ENCODE measurements at places on chromosomes 7 and 10.
A peak's percentile ranks its signal among the peaks of the same experiment; 100 is the strongest.

DNA sequence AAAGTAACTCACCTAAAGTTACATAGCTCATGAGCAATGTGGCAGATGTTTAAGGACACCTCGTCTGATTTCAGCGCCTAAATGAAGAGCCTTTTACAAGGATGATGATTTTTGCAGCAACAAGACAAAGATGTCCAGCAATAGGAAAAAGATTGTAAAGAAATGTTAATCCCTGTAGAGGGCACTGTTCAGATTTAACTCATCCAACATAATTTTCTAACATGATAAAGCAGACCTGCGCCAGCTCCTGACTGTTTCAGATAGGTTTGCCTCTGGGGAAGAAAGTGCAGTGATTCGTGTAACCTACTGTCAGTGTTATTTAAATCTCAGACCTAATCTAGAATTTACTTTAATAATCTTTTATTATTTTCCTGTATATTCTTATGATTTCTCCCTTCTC, 595.2 kb downstream of the AUTS2 start:
- no peaks in the 10 kb centered on the region for H3K27me3 ChIP-seq
- peak; percentile 17 for DNase-seq
- no peak overlapping the region for H3K27ac ChIP-seq
- no peaks in the 10 kb centered on the region for H3K4me1 ChIP-seq
- H3K36me3 ChIP-seq, result no peaks in the 10 kb centered on the region

DNA sequence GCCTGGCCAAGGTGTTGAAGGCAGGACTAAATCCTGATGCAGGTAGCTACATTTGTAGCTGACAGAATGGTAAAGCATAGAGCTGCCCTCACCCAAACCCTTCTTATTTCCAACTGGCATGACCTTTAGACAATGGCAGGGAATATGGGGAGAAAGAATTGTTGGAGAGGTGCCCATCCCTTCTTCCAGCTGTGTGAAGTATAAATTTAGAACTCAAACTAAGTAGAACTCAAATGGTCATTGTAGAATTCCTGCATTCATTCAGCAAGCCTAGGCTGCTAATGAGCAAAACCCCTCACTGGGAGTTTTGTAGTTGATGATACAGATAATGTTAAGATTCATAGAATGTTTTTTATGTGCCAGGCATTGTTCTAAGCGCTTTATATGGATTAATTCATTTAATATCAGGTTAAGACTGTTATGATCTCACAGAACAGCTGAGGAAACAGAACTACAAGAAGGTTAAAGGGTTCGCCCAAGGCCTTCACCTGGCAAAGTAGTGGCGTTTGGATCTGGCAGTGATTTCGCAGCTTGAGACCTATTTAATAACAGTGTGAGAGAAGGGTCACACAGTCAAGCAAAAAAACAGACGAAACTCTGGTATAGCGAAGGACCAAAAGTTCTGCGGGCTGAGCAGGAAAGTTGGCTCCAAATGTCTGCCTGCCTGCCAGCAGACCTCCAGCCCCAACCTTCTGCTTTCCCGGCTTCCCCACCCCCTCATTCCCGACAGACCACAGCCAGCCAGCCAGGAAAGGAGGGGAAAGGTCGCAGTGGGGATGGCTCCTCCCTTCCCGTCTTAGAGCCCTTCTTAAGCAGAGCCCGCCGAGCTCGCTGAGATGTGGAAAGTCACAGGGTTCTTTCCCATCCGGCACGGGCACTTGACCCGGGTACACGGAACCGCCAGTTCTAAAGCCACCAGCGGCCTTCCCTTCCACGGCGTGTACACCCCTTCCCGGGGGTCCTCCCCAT, 1.6 kb upstream of the HILPDA start:
- no peaks in the 10 kb centered on the region for H3K36me3 ChIP-seq
- no peaks in the 10 kb centered on the region for H3K27me3 ChIP-seq
- no peak overlapping the region for H3K4me3 ChIP-seq
- no peak for DNase-seq
- H3K4me1 ChIP-seq, result peaks cover 22% of the 10 kb centered on the region

GRCh38 chr7:96598421-96598820, 111.2 kb downstream of the SEM1 start:
- H3K36me3 ChIP-seq, result no peaks in the 10 kb centered on the region
- no peak overlapping the region for H3K4me3 ChIP-seq
- no peak overlapping the region for H3K27ac ChIP-seq
- no peaks in the 10 kb centered on the region for H3K27me3 ChIP-seq
- no peak for DNase-seq
- no peaks in the 10 kb centered on the region for H3K4me1 ChIP-seq

DNA sequence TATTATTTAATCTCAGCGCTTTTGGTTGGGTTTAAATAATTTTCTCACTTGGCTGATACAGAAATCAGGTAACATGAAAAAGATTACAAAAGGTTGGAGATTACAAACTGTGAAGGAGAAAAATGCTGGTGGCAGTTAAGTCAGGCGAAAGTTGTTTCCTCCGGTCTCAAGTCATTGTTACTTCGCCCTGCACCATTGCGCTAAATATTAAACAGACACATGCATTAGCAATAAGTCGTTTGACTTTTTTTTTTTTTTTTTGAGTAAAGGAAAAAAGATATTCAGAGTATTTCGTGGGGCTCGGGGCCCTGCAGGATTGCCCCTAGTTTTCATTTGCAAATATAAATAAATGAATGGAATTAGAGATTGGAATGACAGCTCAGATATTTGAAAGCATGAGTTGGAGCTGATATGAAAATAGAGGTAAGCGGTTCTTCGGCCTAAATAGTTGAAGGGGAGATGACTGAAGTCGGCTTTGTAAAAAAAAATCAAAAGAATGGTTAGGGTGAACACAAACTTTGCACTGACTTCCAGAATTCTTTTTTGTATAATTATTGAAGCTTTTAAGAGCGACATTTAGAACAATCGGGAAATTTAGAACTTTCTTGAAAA, 914 bp downstream of the SDHAF3 start:
- no peaks in the 10 kb centered on the region for H3K27me3 ChIP-seq
- peak overlapping the region; percentile 82 for H3K4me3 ChIP-seq
- no peak overlapping the region for H3K27ac ChIP-seq
- DNase-seq, result no peak
- H3K36me3 ChIP-seq, result no peaks in the 10 kb centered on the region

DNA sequence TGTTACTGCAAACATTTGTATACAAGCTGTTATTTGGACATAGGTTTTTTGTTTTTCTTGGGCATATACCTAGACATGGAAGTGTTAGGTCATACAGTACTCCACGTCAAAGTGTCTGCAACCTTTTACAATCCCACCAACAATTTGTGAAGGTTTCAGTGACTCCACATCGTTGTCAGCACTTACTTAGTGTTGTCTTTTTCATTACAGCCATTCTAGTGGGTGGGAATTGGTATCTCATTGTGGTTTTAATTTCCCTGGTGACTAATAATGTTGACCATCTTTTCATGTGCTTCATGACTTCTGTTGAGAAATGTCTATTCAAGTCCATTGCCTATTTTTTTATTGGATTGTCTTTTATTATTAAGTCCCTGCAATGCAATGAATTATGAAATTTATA, 95.0 kb downstream of the UBE3C start:
- no peaks in the 10 kb centered on the region for H3K4me1 ChIP-seq
- DNase-seq, result no peak
- H3K4me3 ChIP-seq, result no peak overlapping the region
- H3K27ac ChIP-seq, result no peak overlapping the region

GRCh38 chr7:7479275-7479805, 56.3 kb downstream of the COL28A1 start:
- no peak overlapping the region for H3K27ac ChIP-seq
- H3K36me3 ChIP-seq, result no peaks in the 10 kb centered on the region
- no peaks in the 10 kb centered on the region for H3K27me3 ChIP-seq

DNA sequence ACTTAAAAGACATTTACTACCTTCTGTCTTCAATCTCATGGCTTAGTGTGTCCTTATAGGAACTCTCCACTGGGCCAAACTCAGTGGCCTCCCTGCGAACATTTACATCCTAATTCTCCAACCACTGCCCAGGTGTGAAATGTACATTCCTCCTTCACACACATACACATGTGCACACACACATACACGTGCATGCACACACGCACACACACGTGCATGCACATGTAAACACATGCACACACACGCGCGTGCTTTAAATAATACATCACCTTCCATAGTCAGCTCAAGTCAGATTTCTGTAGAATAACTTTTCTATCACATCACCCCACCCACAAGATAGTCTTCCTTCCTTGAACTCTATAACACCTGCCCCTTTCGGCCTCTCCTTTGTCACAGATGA, 216.5 kb downstream of the TMEM178B start:
- no peaks in the 10 kb centered on the region for H3K36me3 ChIP-seq
- H3K27ac ChIP-seq, result no peak overlapping the region
- no peak for DNase-seq
- H3K27me3 ChIP-seq, result no peaks in the 10 kb centered on the region
- no peak overlapping the region for H3K4me3 ChIP-seq
- H3K4me1 ChIP-seq, result no peaks in the 10 kb centered on the region

- peaks cover 2% of the 10 kb centered on the region for H3K36me3 ChIP-seq
- H3K27ac ChIP-seq, result no peak overlapping the region
- H3K4me1 ChIP-seq, result no peaks in the 10 kb centered on the region
- no peak for DNase-seq
- no peak overlapping the region for H3K4me3 ChIP-seq
- no peaks in the 10 kb centered on the region for H3K27me3 ChIP-seq
Observed at GRCh38 chr10:133466683-133467275, 13.0 kb downstream of the SCART1 start.

DNA sequence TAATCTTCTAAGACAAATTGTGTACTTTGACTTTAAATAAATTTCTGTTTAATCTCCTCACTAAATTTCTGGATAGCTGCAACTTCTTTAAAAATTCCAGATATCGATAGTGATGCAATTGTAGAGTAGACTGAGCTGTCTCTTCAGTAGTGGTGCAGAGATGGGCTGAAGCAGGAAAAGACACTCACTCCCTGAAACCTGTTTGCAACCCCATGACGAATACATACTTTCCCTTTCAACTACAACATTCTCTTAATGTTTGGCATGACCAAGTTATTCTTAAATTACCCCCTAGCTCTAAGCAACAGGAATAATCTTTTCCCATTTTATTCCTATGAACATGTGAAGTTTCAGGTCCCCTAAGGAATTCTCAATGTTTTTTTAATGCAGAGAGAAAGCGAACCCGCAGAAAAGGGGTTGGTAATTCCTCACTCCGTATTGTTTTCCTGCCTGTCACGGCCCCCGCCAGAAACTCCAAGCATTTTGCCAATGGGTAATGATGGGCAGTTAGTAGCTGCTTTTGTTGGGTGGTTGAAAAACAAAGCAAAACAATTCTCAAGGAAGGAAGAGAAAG, 1.3 kb downstream of the THSD7A start:
- H3K27me3 ChIP-seq, result peaks cover 6% of the 10 kb centered on the region
- no peak for DNase-seq
- no peaks in the 10 kb centered on the region for H3K36me3 ChIP-seq
- H3K4me3 ChIP-seq, result no peak overlapping the region
- peaks cover 2% of the 10 kb centered on the region for H3K4me1 ChIP-seq
- no peak overlapping the region for H3K27ac ChIP-seq

DNA sequence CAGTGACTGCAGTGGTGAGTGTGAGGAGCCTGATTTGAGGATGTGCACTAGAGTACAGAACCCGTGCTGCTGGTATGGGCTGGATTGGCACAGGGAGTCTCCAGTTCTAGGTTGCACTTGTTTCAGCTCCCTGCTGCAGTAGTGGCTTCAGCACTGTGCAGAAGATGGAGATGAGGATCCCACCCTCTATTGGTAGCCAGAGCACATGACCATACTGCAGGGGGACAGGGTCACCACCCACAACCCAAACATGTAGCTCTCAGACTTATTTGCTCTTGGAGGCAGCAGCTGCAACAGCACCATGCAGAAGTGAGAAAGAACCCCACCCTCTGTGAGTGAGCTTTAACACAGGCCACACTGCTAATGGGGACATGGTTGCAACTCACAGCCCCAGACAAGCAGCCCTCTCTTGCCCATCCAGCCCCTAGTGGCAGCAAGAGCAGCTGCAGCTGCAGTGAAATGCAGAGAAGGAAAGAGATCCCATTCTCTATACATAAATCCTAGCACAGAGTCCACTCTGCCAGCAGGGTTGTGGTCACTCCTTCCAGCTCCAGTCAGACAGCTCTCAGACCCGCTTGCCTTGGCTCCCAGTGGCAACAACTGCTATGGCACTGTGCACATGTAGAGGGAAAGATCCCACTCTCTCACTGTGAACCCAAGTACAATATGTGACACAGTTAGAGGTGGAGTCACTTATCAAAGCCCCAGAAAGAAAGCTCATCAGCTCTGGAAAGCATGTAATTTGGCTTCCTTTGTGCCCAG, 51.4 kb upstream of the SCIN start:
- no peaks in the 10 kb centered on the region for H3K4me1 ChIP-seq
- peaks cover 6% of the 10 kb centered on the region for H3K27me3 ChIP-seq
- no peak for DNase-seq
- H3K36me3 ChIP-seq, result no peaks in the 10 kb centered on the region
- no peak overlapping the region for H3K4me3 ChIP-seq

- no peaks in the 10 kb centered on the region for H3K4me1 ChIP-seq
- no peak for DNase-seq
- H3K27me3 ChIP-seq, result peaks cover 2% of the 10 kb centered on the region
Observed at GRCh38 chr7:138785587-138786437, 12.0 kb upstream of the TMEM213 start.

- H3K4me1 ChIP-seq, result peaks cover 33% of the 10 kb centered on the region
- H3K36me3 ChIP-seq, result no peaks in the 10 kb centered on the region
- no peaks in the 10 kb centered on the region for H3K27me3 ChIP-seq
- DNase-seq, result peak; percentile 58
Observed at GRCh38 chr7:24965831-24966708, 13.9 kb downstream of the OSBPL3 start.

- peaks cover 8% of the 10 kb centered on the region for H3K27me3 ChIP-seq
- DNase-seq, result no peak
- H3K4me3 ChIP-seq, result no peak overlapping the region
- no peaks in the 10 kb centered on the region for H3K4me1 ChIP-seq
Observed at GRCh38 chr10:23293145-23293724, 51.4 kb downstream of the C10orf67 start.

DNA sequence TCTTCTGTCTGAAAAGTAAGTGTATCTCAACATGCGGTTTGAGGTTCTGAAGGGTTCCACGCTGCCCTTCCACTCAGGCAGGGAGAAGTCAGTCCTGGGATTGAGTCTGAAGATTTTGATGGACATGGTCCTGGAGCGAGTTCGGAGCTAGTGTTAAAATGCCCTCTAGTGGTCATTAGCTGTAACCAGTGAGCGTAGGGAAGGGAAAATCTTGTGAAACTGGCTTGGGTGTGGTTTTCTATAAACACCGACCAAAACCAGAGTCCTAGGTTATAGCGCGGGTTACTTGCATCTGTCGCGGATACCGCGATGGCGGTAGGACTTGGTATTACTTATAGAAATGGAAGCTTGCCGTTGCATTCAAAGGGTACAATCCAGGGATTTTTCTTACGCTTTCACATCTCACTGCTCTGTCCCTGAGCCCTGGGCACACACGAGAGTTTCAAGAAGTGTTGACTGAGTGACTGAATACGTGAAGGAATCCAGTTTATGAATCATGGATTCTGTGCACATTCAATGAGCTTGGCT, 348.2 kb upstream of the C7orf33 start:
- H3K27me3 ChIP-seq, result peaks cover 9% of the 10 kb centered on the region
- no peaks in the 10 kb centered on the region for H3K36me3 ChIP-seq
- DNase-seq, result no peak
- no peak overlapping the region for H3K27ac ChIP-seq
- H3K4me1 ChIP-seq, result peaks cover 3% of the 10 kb centered on the region

GRCh38 chr7:149719050-149719899, 54.1 kb downstream of the ZNF467 start:
- peaks cover 18% of the 10 kb centered on the region for H3K4me1 ChIP-seq
- H3K27ac ChIP-seq, result no peak overlapping the region
- no peak overlapping the region for H3K4me3 ChIP-seq
- DNase-seq, result no peak
- peaks cover 41% of the 10 kb centered on the region for H3K36me3 ChIP-seq

- peaks cover 4% of the 10 kb centered on the region for H3K4me1 ChIP-seq
- H3K27me3 ChIP-seq, result no peaks in the 10 kb centered on the region
- no peak for DNase-seq
- H3K27ac ChIP-seq, result no peak overlapping the region
- no peak overlapping the region for H3K4me3 ChIP-seq
Observed at GRCh38 chr7:139585042-139585441, 61.6 kb downstream of the CLEC2L start.
